ENCODE measurements at places on chromosomes 12 and 14. TPM values are rescaled to one million over a fixed set of nuclear protein-coding genes. Genes with fewer than 3 reads are reported as not detected.

- H3K36me3 ChIP-seq: peaks cover 1% of the 10 kb centered on the region
- no peaks in the 10 kb centered on the region for H3K27me3 ChIP-seq
- no peak overlapping the region for H3K4me3 ChIP-seq
- no peak overlapping the region for H3K27ac ChIP-seq
- H3K4me1 ChIP-seq: peaks cover 5% of the 10 kb centered on the region
Observed at GRCh38 chr12:106729611-106730010, 44.9 kb upstream of the RIC8B start.

DNA sequence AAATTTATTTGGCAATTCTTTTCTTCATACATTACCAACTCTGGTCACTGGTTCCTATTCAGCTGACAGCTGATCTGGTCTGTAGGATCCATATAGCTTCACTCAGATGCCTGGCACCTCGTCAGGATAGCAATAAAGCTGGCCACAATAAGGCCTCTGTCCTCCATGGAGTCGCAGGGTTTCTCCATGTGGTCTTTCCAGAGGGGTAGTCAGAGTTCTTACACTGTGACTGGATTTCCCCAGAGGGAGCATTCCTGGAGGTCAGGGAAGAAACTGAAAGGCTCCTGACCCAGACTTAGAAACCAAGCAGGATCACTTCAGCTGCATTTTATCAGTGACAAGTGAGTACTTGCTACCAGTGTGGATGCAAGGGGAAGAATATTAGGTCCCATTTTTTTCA lies 34.9 kb upstream of the SIX1 start:
- peaks cover 20% of the 10 kb centered on the region for H3K27me3 ChIP-seq
- no peak overlapping the region for H3K27ac ChIP-seq
- no peak overlapping the region for H3K4me3 ChIP-seq
- H3K4me1 ChIP-seq: peaks cover 2% of the 10 kb centered on the region
- H3K36me3 ChIP-seq: no peaks in the 10 kb centered on the region

- peak overlapping the region; percentile 94 for H3K4me3 ChIP-seq
- no peaks in the 10 kb centered on the region for H3K27me3 ChIP-seq
- peaks cover 26% of the 10 kb centered on the region for H3K36me3 ChIP-seq
- no peak for DNase-seq
- H3K27ac ChIP-seq: peak overlapping the region; percentile 82
- H3K4me1 ChIP-seq: peaks cover 47% of the 10 kb centered on the region
Observed at GRCh38 chr12:122079033-122079531, 526 bp downstream of the MLXIP start.

DNA sequence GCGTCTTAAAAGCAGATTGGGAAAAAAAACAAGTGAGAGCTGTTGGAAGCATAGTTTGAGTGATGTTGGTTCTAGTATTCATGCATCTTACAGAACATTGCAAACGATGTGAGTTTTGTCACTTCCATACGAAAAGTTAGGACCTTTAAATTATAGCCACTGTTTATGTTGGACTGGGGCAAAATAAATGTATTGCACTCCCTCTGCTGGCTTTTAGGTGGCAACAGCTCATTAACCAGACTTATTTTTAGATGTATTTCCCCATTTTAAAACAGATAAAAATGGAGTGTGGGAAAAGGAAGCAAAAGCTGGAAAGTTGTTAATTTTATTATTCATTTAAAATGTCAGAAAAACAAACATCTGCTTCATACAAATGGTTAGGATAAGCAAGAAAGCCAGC lies 111.9 kb downstream of the LGR5 start:
- no peak for DNase-seq
- H3K36me3 ChIP-seq: no peaks in the 10 kb centered on the region
- no peaks in the 10 kb centered on the region for H3K4me1 ChIP-seq

The KLHL33 gene
- 0.50 TPM for total RNA-seq

The NPC2 gene
- 12.5 TPM for total RNA-seq
